NT2/D1 (cell line): ENCODE measurements at places on chromosomes 11 and 22.

DNA sequence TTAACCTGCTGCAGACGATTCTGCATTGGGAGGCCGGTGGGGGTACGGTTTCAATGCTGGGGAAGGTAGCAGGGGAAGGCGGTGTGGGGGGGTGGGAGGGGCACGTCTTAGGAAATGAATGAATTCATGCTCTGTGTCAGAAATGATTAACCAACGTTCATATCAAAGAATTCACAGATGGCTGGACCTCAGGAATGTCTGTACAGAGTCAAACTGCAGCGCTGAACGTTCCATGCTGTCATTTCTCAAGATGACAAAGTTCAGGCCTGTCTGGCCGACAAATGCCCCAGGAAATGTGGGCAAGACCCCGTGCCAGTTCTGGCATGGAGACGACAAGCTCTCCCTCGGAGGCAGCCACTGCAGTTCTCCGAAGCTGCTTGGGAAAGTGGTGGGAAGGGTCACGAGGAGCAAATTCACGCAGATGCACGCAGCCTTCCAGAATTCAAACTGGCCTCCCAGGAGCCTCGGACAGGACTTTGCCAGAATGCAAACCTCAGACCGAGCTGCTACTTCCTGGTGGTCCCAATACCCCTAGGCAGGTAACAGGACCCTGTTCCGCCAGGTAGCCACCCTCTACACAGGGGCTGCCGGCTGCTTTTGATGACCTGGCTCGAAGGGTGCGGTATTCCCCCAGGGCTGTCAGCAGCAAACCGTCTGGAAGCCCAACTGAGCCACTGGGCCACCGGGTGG lies 81.5 kb downstream of the TRMU start:
- no peak for DNase-seq

DNA sequence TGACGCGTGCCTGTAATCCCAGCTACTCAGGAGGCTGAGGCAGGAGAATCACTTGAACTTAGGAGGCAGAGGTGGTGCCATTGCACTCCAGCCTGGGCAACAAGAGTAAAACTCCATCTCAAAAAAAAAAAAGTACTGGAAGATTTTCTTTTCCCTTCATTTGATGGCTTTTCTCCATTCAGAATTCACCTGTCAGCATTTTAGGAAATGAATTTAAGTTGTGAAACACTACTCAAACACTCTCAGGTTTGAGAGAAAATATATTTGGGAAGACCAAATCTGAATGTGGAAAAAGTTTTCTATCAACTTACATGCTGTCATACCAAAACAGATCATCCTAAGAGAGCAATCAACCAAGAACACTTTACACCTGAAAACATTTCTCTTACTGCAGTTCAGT lies 2.7 kb downstream of the EIF4ENIF1 start:
- DNase-seq: no peak

DNA sequence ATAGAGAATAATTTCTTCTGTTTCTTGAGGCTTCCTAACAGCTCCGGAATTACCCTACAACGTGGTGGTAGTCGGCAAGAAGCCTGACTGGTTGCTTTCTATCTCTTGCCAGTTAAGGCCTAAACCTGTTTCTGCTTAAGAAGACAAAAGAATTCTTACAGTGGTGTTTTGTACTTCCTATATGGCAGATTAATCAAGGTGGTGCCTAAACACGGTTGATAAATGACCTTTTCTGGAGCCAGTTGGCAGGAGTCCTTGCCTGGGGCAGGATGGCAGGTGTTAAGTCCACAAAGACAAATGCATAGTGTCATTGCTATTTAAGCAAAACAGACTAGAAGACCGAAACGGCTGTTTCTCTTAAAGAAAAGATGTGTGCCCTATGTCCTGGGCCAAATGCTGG lies 9.9 kb downstream of the GVQW3 start:
- DNase-seq: no peak

DNA sequence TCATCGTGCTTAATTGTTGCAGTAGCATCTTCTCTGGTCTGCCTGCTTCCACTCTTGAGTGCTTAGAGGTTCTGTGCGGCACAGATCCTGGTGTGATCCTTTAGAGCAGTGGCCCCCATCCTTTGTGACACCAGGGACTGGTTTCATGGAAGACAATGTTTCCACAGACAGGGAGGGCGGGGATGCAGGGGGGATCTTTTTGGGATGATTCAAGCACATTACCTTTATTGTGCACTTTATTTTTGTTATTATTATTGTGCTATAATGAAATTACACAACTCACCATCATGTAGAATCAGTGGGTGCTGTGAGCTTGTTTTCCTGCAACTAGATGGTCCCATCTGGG lies 76.8 kb upstream of the SHANK2 start:
- no peak for DNase-seq
